Neuronal stem cell (in vitro differentiated cells): ENCODE measurements at places on chromosomes 7 and 10.
A peak's percentile ranks its signal among the peaks of the same experiment; 100 is the strongest.

GRCh38 chr7:19410106-19410505 is 264.9 kb upstream of the FERD3L start:
- DNase-seq = no peak

- no peak for DNase-seq
Measured at GRCh38 chr7:24143547-24143946, 140.4 kb upstream of the NPY start.

DNA sequence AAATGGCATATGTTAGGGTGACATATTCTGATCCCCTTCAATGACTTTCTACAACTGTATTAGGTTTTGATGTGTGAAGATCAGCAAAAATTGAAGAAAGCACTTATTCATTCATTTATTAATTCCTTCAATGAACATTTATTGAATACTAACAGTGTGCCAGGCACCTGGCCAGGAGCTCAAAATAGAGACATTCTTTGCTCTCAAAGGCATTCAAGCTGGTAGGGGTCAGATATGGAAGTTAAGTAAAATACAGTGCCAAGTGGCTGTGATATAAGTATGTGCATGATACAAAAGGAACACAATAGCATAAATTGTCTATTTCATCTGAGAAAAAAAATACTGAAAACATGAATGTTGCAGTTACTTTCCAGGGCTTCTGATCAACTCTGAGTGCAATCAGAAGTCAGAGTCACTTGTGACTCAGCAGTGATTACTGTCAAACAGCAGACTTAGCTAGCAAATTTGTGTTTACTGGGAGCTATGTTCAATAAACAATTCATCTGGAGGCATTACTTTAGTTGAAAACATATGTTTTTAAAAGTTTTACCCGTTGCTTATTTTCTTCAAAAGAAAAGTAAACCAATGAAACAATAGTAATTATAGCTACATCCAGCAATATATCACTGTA is 60.4 kb upstream of the CACNB2 start:
- no peak for DNase-seq

GRCh38 chr7:15723841-15724240 is 37.4 kb upstream of the MEOX2 start:
- DNase-seq = no peak

DNA sequence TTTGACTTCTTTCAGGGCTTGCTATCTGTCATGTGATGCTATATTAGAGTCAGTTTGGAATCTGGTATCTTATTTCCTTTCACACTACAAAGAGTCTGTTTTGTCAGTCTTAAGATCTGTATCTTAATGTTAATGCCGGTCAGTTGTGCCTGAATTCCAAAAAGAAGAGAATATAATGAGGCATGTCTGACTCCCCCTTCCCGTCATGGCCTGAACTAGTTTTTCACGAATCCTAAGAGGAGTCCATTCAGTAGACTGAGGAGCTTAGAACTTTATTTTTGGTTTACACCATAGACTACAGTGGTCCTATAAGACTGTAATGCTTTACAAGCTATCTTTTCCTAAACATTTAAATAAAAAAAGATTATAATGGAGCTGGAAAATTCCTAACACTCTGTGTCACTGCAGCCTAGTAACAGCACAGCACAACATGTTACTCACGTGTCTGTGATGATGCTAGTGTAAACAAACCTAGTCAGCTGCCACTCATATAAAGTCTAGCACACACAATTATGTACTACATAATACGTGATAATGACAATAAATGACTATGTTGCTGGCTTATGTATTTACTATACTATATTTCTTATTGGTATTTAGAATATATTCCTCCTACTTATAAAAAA is 50.6 kb downstream of the VPS41 start:
- DNase-seq = no peak

DNA sequence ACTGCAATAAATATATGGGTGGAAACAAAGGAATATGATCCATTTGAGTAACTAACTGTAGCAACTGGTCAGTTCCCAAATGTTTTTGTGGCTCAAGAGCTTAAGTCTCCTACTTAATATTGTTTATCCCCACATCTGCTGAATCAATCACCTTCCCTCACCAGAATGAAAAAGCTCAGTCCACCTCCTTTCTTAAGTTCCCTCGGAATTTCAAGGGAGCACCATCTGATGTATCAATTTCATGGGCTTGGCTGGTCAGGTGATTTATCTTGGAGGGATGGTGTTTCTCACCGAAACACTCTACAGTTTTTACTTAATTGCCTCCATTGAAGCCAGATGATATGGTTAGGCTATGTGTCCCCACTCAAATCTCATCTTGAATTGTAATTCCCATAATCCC is 176.6 kb downstream of the SEMA3E start:
- no peak for DNase-seq

DNA sequence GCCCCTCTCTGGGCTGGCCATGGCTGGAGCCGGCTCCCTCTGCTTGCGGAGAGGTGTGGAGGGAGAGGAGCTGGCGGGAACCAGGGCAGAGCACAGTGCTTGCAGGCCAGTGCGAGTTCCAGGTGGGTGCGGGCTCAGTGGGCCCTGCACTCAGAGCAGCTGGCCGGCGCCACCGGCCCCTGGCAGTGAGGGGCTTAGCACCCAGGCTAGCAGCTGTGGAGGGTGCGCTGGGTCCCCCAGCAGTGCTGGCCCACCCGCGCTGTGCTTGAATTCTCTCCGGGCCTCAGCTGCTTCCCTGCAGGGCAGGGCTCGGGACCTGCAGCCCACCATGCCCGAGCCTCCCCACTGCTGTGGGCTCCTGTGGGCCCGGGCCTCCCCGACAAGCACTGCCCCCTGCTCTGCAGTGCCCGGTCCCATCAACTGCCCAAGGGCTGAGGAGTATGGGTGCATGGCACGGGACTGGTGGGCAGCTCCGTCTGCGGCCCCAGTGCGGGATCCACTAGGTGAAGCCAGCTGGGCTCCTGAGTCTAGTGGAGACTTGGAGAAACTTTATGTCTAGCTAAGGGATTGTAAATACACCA is 61.2 kb upstream of the AGR3 start:
- DNase-seq = no peak

DNA sequence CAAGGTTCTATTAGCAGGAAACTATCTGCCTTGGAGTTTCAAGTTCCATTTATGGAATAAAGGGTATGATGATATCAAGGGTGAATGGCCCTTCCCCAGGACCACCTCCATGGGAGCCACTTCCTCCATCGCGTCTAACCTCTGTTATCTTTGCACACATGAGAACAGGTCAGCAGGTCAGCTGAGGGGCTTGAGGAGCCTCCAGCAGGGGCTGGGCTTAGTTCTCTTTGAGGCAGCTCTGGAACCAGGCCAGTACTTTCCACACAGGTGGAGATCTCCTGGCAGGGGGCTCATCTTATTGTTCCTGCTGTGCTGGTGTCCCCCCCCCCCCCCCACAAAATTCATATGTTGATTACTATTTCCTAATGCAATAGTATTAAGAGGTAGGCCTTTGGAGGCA is 472.2 kb upstream of the ZMIZ1 start:
- DNase-seq = no peak

GRCh38 chr7:17706734-17707133 is 233.6 kb downstream of the SNX13 start:
- peak; percentile 51 for DNase-seq

- DNase-seq = no peak
Measured at GRCh38 chr10:132626761-132627665, 89.4 kb downstream of the INPP5A start.

DNA sequence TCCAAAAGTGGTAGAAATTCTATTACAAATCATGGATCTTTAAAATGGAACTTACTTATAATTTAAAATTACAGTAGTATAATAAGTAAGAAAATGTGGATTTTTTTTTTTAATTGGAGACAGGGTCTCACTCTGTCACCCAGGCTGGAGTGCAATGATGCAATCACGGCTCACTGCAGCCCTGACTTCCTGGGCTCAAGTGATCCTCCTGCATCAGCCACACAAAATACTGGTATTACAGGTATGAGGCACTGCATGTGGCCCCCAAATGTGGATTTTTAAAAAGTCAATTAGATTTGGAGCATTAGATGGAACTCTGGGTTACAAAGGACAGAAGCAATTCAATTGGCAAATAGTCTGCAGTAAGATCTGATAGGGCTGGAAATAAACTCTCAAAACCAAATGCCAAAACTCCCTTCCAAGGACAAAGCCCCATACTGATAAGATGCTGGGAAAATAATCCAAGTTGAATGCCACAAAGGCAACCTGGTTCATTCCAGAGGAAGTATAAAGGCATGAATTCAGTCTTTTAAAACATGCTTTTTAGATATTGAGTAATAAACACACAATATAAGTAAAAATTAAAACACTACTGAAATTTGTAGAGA is 294.2 kb downstream of the ZNF248 start:
- no peak for DNase-seq

GRCh38 chr10:11378835-11379234 is 232.6 kb downstream of the USP6NL start:
- DNase-seq = no peak

- no peak for DNase-seq
Measured at GRCh38 chr7:36395171-36395894, 5.7 kb downstream of the ANLN start.

DNA sequence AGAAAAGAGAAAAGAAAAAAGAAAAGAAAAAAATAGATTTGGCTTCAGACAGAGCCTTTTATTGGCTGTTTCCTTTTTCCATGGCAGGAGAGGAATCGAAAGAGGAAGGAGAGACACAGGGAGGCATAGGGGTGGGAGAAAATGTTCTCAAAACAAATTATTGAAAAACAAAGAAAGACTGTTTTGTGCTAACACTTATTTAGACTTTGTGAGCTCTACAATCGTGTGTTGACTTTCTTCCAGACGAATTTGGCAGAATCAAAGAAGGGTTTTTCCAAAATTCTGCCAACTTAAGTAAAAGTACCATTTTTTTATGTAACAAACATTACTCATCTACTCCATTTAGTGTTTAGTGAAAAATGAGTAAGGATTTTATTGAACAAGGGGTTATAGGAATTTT is 982.2 kb downstream of the REEP3 start:
- no peak for DNase-seq

GRCh38 chr7:27185854-27186667 is 1.0 kb upstream of the HOXA11 start:
- DNase-seq = no peak

GRCh38 chr7:35734001-35734483 is 39.1 kb upstream of the HERPUD2 start:
- no peak for DNase-seq

- DNase-seq = no peak
Measured at GRCh38 chr10:89001729-89002072, 11.1 kb downstream of the FAS start.

- no peak for DNase-seq
Measured at GRCh38 chr10:18906636-18907035, 142.0 kb upstream of the MALRD1 start.

DNA sequence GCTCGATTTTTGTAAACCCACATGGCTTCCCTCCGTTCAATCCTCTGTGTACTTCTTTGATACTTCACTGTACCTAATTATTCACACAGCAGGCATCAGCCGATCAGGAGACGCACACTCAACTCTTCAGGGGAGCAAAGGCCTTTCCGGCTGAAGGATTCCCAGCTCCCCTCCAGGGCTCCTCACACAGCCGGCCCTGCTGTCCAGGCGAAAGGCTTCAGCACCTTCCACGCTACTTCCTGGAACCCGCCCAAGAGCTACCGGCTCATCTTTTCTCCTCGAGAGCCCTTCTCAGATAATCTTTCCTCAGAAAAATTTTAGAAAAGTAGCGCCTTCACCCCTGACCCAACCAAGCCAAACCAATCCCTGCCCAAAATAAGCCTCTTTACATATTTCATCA is 270.4 kb downstream of the ZMYND11 start:
- no peak for DNase-seq

DNA sequence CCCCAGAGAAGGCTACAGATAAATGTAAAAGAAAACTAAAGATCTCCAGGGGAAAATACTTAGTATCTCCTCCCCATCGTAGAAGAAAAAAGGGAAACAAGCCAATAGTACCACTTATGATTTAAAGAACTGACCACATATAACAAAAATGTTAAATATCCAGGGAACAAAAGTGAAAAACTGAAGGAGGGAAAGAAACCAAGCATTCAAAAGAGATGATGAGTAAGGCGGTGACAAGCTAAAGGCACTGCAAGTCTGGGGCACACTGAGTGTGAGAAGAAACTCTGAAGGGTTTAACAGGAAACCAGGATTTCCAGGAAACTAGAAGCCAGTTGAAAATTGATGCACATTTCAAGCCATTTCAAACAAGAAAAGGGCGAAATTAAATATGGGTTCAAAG is 226.3 kb downstream of the AHR start:
- no peak for DNase-seq

GRCh38 chr10:31133792-31134310 is 102.2 kb upstream of the ZNF438 start:
- peak; percentile 87 for DNase-seq

DNA sequence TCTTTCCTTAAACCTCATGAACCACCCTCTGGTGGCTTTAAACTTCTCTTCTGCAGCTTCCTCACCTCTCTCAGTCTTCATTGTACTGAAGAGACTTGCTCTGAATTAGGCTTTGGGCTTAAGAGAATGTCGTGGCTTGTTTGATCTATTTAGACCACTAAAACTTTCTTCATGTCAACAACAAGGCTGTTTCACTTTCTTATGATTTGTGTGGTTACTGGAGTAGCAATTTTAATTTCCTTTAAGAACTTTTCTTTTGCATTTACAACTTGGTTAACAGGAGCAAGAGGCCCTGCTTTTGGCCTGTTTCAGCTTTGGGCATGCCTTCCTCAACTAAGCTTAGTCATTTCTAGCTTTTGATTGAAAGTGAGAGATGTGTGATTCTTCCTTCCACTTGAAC is 38.1 kb upstream of the CDHR3 start:
- no peak for DNase-seq

- no peak for DNase-seq
Measured at GRCh38 chr10:42519761-42520460, 118.5 kb downstream of the ZNF33B start.

DNA sequence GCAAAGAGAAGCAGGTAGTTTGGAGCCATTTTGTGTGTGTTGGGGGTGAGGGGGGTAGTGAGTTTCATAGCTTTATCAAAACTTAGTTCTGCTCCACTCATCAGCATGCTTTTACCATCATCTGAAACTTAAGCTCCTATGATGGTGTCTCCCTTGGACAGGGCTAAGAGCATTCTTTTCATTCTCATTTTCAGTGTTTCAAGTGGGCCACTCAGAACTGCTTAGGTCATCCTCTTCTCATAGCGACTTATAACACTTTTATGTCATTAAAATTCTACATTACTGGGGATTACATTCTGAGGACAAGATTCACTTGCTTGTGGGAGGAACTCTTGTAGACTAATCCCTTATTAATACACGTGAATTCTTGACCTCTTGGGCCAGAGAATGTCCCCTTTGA is 649.4 kb downstream of the SUGCT start:
- no peak for DNase-seq

DNA sequence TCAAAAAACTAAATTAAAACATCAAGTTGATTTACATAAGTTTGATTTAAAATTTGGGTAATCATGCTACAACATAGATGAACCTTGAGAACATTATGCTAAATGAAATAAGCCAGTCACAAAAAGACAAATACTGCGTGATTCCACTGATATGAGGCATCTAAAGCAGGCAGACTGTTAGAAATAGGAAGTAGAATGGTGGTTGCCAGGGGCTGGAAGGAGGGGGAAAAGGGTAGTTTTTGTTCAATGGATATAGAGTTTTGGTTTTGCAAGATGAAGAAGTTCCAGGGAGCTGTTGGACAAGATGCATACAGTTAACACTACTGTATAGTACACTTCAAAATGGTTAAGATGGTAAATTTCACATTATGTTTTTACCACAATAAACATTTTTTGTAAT is 45.0 kb upstream of the IFRD1 start:
- no peak for DNase-seq
